ENCODE measurements at places on chromosomes 2 and 18. TPM values are rescaled to one million over a fixed set of nuclear protein-coding genes. Genes with fewer than 3 reads are reported as not detected.

- no peak overlapping the region for H3K27ac ChIP-seq
Observed at GRCh38 chr2:41782306-41783158, 265.3 kb upstream of the PKDCC start.

DNA sequence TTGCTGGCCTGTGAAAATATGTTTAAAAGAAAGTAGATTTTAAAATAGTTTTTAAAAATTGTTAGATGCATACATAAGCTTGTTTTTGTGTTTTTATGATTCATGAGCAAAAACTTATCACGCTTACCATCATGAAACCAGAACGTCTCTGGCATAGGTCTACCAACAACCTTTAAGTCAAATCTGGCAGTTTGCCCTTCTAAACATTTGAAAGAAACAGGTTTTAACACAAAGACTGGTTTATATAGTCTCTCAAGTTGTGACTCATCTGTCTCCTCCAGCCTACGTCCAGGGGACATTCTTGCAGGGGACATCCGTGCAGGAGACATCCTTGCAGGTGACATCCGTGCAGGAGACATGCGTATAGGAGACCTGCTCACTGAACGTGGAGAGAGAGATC, 29.6 kb downstream of the TTN start:
- peaks cover 4% of the 10 kb centered on the region for H3K27me3 ChIP-seq
- H3K27ac ChIP-seq, result no peak overlapping the region
- H3K36me3 ChIP-seq, result no peaks in the 10 kb centered on the region
- H3K4me3 ChIP-seq, result no peak overlapping the region
- no peak for DNase-seq

Gene ACKR3
- 56.6 TPM for total RNA-seq

DNA sequence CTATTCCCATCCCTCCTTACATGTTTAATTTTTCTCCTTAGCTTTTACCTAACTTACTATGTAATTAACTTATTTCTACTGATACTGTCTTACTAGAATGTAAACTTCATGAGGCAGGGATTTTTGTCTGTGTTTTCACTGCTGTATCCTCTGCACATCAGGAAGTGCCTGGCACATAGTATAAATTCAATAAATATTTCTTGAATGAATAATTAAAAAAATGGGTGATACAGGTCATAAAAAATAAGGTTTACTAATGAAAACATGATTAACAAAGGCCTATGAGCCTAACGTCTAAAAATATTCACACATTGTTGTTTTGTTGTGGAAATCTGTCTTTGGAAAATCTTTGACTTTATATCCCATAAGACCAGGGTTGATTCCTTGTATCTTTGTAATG, 4.5 kb downstream of the RBKS start:
- H3K36me3 ChIP-seq, result peaks cover 4% of the 10 kb centered on the region
- peak overlapping the region; percentile 43 for H3K27ac ChIP-seq
- no peak overlapping the region for H3K4me3 ChIP-seq
- peaks cover 57% of the 10 kb centered on the region for H3K4me1 ChIP-seq

Gene CKAP2L
- 6.1 TPM for total RNA-seq

- H3K27ac ChIP-seq, result no peak overlapping the region
- no peak overlapping the region for H3K4me3 ChIP-seq
- DNase-seq, result no peak
- no peaks in the 10 kb centered on the region for H3K4me1 ChIP-seq
- H3K27me3 ChIP-seq, result no peaks in the 10 kb centered on the region
Observed at GRCh38 chr2:165969227-165969626, 15.7 kb upstream of the TTC21B start.

Gene RTKN
- 20.4 TPM for total RNA-seq

GRCh38 chr2:8215982-8216381, 465.9 kb upstream of the ID2 start:
- H3K4me1 ChIP-seq, result peaks cover 7% of the 10 kb centered on the region
- no peak overlapping the region for H3K27ac ChIP-seq
- peaks cover 2% of the 10 kb centered on the region for H3K27me3 ChIP-seq
- no peaks in the 10 kb centered on the region for H3K36me3 ChIP-seq
- DNase-seq, result no peak
- no peak overlapping the region for H3K4me3 ChIP-seq

Gene MFSD2B
- not detected for total RNA-seq

Gene TMEM247
- total RNA-seq, result not detected

Gene GKN1
- 0.37 TPM for total RNA-seq

Gene NTSR2
- not detected for total RNA-seq

- H3K36me3 ChIP-seq, result no peaks in the 10 kb centered on the region
- no peak for DNase-seq
- H3K4me1 ChIP-seq, result no peaks in the 10 kb centered on the region
- no peak overlapping the region for H3K4me3 ChIP-seq
Observed at GRCh38 chr18:79554321-79554720, 125.3 kb upstream of the CTDP1 start.

DNA sequence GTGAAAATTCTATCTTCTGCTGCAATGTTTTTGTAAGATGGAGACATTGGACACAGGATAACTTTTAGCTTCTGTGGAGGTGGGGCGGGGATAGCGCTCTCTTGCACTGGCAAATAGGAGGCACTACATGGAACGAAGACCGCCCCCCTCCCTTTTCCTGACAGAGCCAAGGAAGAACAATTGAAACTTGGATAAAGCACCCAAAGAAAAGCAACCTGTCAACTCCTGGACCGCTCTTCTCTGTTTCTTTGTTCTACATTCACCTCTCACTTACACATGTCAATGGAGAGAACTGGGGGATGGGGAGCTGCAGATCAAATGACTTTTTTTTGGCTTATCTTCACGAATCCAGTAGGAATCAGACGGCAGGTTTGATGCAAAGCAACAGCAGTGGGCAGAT, 126.3 kb upstream of the CHAC2 start:
- H3K27me3 ChIP-seq, result no peaks in the 10 kb centered on the region
- peaks cover 33% of the 10 kb centered on the region for H3K4me1 ChIP-seq
- H3K27ac ChIP-seq, result no peak overlapping the region
- DNase-seq, result no peak
- H3K4me3 ChIP-seq, result no peak overlapping the region

Gene SCYGR2
- total RNA-seq, result not detected

Measured in chondrocyte (in vitro differentiated cells).